ENCODE measurements at places on chromosomes 6 and 20.

GRCh38 chr20:37348792-37349516 lies 3.0 kb downstream of the SRC start:
- DNase-seq: no peak

DNA sequence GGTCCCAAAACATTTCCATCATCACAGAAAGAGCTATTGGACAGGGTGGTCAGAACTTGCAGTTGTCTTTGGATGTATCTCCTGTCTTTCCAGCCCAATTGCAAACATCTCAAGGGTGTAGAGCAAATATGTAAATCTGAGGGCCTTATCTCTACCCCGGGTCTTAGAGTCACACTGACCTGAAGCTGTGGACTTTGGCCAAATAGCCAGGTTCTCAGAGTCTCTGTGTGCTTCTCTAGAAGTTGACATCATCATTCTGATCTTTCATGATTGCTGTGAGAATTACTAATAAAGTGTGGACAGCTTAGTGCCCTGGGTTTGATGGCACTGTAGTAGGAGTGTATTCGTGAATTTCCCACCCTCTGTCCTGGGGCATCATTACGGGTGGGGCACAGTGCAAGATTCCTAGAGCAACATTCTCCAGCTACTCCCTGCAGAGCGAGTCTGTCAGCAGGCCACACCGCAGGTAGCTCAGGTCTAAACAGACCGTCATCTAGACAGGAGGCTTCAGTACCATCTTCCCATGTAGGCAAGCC lies 71.1 kb downstream of the SLC24A3 start:
- no peak for DNase-seq

DNA sequence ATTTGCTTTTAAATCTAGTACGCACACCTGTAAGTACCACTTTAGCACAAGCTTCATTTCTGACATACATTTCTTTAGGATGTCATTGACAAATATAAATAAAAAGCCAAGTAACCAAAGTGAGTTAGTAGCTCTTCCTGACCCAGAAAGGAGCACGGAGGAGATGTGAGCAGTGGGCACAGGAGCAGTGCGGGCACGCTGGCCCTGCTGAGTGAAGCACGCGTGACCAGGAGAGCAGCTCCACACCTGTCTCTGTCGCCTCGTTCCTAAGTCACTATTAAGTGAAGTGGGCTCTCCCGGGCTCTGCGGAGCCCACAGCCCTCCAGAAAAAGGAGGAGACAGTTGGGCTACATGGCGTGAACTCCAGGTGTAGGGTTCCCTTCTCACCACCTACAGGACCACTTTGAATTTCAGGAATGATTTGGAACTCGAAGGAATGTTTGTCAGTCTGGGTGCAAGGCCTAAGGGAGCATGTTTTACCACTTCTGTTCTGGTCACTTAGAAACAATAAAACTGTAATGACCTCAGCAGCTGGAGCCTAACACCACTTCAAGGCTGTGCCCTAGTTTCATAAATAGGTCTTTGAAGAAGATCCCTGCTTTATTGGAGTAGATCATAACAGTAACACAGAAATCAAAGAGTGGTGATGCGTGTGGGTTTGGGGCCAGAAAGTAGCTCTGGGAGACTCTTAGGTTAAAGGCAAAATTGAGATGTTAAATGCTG lies 95.9 kb downstream of the FAM120B start:
- no peak for DNase-seq

DNA sequence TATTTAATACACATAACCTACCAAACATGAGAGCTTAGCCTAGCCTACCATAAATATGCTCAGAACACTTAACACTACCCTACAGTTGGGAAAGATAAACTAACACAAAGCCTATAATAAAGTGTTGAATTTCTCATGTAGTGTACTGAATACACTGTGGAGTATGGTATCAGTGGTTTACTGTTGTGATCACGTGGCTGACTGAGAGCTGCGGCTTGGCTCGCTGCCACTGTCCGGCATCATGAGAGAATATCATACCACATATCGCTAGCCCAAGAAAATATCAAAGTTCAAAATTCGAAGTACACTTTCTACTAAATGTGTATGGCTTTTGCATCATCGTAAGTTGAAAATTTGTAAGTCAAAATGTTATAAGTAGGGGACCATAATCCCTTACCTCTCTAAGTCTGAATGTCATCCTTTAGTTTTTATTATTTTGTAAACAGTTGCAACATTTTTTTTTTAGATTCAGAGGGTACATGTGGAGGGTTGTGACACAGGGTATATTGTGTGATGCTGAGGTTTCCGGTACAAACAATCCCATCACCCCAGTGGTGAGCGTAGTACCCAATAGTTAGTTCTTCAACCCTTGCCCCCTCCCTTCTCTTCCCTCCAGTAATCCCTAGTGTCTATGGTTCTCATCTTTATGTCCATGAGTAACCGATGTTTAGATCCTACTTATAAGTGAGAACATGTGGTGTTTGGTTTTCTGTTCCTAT lies 14.6 kb upstream of the TAAR1 start:
- DNase-seq: no peak

DNA sequence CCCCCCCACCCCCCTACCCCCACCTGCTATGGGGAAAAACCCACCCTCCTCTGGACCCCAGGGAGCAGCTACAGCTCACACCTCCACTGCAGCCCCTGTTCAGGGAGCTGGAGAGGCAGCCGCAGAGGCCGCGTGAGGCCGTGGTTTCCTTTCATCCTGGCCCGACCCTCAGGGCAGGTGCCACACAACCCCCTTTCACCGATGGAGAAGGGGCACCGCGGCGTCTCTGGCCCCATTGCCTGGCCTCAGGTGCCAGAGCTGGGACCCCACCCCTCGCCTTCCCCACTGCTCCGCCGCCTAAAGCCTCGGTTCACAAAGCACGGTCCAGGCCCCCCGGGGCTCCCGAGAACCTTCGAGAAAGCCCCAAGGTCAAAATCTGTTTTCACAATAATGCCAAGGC lies 11.8 kb upstream of the KCNQ2 start:
- DNase-seq: no peak

DNA sequence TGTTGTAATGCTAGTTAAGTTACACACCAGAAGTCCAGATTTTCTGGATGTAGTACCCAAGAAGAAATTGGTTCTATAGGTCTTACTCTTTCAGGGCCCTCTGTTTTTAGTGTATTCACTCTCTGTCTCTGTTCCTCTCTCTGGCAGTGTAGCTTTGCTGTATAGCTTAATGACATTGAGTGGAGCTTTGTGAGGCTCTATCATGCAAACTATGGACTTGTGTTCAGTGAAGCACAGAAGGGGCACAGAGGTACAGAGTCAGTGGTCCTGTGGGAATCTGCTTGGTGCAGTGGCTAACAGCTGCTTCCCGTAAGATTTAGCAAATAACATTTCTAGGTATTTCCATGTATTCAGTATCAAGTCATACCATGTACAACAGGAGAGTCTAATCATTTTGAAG lies 26.1 kb downstream of the NKX2-4 start:
- no peak for DNase-seq

- DNase-seq: no peak
Observed at GRCh38 chr20:46649965-46650542, 1.2 kb downstream of the SLC13A3 start.

Data from EL (cell line).